ENCODE measurements at places on chromosomes 7 and 10. TPM values are rescaled to one million over a fixed set of nuclear protein-coding genes. Genes with fewer than 3 reads are reported as not detected.

GRCh38 chr10:76051007-76051936 is 619.8 kb downstream of the LRMDA start:
- peak; percentile 89 for DNase-seq

DNA sequence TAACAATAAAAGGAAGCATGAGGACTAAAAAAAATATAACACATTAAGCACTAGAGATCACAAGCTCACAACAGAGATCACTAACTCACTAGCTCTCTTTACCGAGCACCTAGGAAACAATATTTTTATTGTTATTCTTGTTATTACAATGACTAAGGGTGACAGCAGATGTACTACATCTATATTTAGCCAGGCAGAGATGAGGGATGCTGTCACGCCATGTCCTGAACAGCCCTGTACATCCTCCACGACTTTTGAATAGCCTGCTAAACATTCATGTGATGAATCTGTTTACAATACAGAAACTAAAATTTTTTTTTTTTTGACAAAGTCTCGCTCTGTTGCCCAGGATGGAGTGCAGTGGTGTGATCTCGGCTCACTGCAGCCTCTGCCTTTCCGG is 22.7 kb downstream of the FAM133B start:
- no peak for DNase-seq

GRCh38 chr7:28572321-28573058 is 160.2 kb downstream of the CREB5 start:
- no peak for DNase-seq

DNA sequence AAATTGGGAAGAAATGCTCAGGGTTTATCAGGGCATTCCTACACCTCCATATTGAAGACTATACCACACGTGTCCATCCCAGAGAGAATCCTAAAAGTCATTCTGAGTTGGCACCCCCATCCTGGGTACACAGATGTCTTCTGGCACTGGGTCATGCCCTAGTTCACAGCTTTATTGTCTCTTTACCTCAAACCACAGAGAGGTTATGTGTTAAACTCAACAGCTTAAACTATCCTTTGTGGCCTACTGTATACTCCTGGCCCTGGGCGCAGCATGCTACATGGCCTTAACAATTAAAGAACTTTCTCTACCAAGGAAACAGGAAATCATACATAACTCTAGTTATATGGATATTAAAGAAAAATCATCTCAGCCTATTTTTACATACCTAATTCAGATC is 115.6 kb upstream of the SEM1 start:
- DNase-seq, result no peak

DNA sequence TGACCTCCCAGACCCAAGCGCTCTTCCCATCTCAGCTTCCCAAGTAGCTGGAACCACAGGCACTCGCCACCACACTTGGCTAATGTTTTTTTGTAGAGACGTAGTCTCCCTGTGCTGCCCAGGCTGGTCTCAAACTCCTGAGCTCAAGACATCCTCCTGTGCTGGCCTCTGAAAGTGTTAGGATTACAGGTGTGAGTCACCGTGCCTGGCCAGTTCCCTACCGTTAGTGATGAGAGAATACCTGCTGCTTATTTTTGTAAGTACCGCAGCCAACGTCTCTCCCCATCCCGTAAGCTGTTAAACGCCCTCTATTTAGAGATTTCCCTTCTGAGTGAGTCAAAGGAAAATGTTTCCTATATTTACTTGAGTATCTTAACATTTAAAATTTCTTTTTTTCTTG is 38.5 kb upstream of the PDLIM1 start:
- DNase-seq, result no peak

DNA sequence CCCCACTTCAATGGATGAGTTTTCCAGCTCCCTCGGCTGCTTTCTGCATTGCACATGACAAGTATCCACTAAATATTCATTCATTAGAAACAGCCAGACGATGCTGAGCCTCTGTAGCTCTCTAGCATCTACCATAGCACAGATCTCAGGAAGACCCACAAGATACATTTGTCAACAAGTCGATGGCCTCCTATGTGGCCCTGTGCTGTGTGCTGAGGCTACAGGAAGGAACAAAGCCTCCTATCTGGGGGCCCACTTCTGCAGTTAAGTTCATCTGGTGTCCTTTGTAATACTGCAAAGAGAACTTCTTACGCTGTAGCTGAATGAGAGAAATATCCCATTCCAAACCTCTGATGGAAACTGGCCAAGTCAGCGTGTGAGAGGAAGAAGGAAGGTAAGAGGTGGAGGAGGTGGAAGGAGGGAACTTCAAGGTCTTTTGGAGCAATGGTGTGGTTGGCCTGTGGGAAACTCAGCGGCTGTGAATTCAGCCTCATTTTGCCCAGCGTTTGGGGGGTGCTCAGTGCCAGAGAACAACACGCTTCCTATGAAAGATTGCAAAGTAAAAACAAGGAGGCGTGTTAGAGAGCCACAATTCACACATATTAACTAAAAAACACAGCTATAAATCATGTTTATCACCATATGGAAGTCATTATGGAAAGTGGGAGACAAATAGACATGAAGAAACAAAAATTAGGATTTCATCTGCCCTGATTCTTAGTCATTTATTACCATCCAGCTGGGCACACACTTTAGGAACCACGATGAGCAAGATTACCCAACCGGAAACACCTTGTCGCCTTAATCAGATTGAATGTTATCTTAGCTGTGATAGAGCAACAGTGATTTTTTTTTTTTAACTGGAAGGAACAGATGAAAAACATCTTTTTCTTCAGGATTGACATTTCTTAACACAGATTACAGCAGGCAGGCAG is 62.2 kb upstream of the USP6NL start:
- DNase-seq, result peak; percentile 27

DNA sequence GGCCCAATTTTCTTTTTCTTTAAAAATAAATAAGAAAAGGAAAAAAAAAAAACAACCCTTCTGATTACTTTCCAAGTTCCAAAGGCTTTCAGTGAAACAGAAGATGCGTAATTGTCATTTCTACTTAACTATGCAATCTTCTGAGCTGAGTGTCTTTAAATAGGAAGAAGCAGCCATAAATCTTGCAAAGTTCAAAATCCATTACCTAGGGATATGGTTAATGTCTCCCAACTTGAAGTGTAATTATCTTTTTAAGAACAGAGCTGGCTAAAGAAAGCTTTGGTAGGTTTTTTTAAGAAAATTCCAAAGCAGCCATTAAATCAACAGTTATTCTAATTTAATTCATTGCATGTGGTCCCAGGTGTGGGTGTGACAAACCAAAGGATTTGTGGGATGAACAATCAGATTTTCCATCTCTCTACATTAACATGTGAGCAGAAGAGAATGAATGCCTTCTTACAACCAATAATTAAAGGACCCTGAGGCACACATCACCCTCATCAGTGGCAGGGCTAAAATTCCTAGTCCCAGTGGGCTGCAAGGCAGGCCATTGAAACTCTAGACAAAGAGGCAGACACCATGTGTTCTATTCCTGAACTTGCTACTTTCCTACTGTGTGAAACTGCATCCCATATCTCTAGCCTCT is 419.2 kb downstream of the REEP3 start:
- no peak for DNase-seq

- no peak for DNase-seq
These were observed 94.6 kb downstream of the CUX1 start for GRCh38 chr7:101911800-101912715.

Gene AGR3
- total RNA-seq, result not detected

Gene SUN3
- not detected for total RNA-seq

Gene SLC26A3
- total RNA-seq, result not detected

Gene CFAP69
- total RNA-seq, result 19.2 TPM

Gene GLI3
- total RNA-seq, result 10.0 TPM
